ENCODE measurements at places on chromosomes 1 and 21.

GRCh38 chr1:24640288-24640687 lies 2.8 kb upstream of the SRRM1 start:
- DNase-seq = no peak

GRCh38 chr21:38319781-38320180 lies 63.0 kb downstream of the KCNJ15 start:
- DNase-seq = no peak

DNA sequence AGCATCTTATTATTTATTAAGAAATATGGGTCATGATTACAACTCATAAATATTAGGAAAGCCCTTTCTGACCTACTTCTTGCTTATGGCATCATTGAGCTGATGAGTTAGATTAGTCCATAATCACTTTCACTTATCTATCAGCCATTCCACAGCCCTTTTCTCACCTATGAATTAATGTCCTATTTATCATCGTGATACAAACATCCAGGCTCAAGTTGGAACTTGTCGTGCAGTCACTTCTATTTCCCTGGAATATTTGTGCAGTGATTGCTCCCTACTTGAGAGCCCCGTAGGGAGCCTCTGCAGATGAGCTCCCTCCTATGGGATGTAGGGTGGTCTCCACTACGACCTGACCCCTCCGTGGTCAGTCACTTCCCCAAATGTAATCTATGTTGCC lies 8.1 kb upstream of the F3 start:
- DNase-seq = no peak

DNA sequence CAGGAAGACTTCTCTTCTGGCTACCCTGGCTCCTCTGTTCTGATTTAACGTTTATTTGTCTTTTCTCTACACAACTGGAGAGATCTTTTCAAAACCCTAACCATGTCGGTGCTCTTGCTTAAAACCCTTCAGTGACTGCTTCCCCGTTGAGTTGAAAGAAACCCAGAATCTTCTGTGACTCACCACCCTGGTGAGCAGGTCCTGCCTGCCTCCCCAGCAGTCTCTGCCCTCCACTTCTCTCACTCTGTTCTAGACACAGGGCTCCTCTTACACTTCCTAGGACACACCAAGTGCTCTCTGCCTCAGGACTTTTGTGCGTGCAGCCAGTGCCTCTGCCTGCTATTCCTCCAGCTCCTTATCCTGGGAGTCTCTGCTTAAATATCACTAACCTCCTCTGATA lies 131.4 kb downstream of the IER5 start:
- DNase-seq = no peak

DNA sequence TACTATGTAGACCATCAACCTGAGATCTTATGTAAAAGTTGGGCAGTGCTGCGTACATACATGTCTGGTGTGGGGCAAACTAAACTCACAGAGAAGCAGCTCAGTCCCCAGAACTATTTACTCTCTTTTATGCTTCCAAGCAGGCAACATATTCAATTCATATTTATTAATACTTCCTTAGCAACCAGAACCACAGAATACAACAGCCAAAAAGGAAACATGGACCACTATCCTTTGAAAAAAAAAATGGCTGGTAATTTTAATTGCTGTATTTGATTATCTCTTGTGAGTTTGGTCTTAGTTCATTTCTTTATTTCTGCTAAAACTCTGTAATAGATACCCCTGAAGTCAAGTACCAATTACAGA lies 1.5 kb upstream of the PPP1R15B start:
- DNase-seq = no peak

DNA sequence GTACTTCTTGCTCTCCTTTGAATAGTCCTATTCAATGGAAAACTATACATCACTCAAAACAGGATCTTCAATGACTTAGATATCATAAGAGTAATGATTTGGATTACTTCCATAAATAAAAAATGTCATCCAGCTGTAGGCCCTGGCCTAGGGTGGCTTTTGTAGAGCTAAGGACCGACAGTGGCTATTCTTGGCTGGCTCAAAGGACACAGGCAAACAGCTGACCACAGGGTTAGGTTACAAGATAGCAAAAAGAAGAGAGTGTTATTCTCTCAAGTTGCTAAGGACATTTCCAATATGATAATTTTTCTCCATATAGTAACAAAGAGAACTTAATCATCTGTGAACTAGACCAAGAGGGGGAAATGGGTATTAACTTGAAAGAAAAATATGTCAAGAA lies 495.1 kb downstream of the PLPP3 start:
- DNase-seq = no peak

DNA sequence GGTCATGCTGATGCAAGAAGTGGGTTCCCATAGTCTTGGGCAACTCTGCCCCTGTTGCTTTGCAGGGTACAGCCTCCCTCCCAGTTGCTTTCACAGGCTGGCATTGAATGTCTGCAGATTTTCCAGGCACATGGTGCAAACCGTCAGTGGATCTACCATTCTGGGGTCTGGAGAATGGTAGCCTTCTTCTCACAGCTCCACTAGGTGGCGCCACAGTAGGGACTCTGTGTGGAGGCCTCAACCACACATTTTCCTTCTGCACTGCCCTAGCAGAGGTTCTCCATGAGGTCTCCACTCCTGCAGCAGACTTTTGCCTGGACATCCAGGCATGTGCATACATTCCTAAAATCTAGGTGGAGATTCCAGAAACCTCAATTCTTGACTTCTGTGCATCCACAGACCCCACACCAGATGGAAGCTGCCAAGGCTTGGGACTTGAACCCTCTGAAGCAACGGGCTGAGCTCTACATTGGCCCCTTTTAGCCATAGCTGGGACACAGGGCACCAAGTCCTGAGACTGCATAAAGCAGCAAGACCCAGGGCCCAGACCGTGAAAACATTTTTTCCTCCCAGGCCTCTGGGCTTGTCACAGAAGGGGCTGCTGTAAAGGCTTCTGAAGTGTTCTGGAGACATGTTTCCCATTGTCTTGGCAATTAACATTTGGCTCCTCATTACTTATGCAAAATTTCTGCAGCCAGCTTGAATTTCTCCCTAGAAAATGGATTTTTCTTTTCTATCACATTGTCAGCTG lies 466.2 kb upstream of the PBX1 start:
- DNase-seq = peak; percentile 16

- no peak for DNase-seq
Observed at GRCh38 chr1:69791311-69791710, 223.6 kb downstream of the LRRC7 start.

GRCh38 chr1:112308716-112309115 lies 87.3 kb upstream of the CTTNBP2NL start:
- no peak for DNase-seq

Measured in stimulated activated naive CD8-positive, alpha-beta T cell treated with anti-CD3 and anti-CD28 coated beads, Interleukin-15, Interleukin-2, amounts not matched to agents 100 U/mL and 50 U/mL, for 24 hours (primary cell).